ENCODE measurements at places on chromosomes 11 and 22.

DNA sequence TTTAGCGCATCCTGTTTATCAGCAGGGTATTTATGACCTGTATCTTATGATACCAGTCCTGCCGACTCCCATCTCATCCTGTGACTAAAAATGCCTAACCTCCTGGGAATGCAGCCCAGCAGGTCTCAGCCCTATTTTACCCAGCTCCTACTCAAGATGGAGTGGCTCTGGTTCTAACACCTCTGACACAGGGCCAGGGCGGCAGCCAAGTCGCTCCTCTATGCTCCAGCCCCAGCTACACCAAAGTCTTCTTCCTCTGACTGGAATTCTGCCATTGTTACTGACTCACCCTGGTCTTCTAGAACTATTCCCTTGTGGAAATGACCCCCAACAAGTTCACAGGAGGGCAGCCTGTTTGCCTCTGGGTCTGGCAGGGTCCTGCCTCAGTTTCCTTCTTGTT is 7.9 kb upstream of the C1QTNF6 start:
- no peak for DNase-seq

DNA sequence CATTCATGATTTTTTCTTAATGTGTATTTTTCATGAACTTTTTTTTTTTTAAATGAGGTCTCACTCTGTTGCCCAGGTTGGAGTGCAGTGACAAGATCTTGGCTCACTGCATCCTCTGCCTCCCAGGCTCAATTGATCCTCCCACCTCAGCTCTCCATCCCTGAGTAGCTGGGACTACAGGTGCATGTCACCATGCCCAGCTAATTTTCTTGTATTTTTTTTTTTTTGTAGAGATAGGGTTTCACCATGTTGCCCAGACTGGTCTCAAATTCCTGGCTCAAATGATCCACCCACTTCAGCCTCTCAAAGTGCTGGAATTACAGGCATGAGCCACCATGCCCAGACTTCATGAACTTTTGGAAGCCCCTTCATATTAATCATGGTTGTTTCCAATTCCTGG is 49.7 kb downstream of the ADAMTS15 start:
- no peak for DNase-seq

GRCh38 chr22:50145721-50146438 is 24.7 kb upstream of the PANX2 start:
- DNase-seq: no peak

- DNase-seq: no peak
Measured at GRCh38 chr22:30733181-30733631, 38.5 kb downstream of the OSBP2 start.

DNA sequence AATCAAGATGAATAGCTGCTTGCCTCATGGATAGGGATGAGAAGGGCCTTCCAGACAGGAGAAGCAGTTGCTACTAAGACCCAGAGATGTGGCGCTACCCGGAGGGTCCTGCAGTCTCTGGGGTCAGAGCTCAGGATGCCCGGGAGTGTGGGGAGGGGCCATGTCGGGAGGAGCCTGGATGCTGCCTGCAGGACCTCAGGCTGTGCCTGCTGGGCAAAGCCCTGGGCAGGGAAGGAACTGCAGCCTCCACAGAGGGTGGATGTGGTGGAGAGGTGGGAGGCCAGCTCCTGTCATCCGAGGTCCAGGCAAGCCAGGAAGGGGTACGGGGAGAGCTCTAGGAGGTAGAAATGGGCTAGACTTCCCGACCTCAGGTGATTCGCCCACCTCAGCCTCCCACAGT is 11.0 kb downstream of the PRR5 start:
- DNase-seq: no peak

DNA sequence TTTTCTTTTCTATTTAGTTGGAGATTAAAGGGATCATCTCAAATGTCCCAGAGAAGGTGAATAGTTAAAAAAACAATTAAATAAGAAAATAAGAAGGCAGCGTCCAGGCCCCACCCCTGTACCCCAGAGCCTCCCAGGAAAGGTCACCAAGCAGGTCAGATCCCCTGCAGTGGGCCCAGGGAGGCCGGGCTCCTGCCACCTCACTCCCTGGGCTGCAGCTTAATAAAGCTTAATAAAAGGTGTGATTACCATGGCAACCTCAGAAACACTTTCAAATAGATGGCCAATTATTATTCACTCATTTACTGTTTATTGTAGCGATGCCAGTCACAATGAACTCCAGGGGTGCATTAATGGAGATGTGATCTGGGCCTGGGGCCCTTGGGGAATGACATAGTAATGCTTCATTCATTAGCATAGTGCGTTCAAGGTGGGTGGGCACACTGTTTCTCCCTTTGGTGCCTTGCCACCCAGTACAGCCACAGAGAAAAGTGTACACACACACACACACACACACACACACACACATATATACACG is 386.2 kb downstream of the CADM1 start:
- DNase-seq: no peak

DNA sequence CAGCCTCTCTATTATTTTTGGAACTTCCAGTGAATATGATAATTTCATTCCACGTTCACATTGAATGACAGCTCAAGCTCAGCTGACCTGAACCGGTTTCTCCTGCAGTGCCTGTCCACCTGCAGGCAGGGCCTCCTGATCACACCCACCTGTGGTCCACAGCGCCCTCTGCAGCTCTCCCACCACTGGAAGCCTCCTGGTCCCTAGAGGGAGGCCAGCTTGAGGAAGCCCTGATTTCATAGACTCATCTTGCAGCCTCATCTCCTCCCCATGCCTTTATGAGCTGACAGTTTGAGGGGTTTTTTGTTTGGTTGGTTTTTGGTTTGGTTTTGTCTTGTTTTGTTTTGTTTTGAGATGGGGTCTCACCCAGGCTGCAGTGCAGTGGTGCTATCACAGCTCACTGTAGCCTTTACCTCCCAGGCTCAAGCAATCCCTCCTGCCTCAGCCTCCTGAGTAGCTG is 29.9 kb upstream of the MALAT1 start:
- no peak for DNase-seq

DNA sequence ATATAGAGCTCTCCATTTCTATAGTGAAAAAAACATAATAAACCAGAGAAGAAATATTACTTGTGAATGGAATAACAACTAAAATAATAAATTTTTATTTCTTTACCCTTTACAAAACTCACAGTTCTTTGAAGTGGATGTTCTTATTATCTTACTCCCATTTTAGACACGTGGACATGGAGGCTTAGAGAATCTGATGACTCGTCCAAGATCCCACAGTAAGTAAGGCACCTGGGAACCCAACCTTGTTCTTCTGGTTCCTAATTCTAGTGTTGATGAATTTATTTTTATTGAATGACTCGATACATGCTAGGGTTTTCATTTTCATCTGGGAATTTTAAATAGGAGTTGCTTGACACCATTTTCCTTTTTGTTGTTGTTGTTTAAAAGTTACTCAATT is 1.8 kb downstream of the BPIFC start:
- no peak for DNase-seq
